GOT3 (cell line): ENCODE measurements at places on chromosomes 1 and 21.

DNA sequence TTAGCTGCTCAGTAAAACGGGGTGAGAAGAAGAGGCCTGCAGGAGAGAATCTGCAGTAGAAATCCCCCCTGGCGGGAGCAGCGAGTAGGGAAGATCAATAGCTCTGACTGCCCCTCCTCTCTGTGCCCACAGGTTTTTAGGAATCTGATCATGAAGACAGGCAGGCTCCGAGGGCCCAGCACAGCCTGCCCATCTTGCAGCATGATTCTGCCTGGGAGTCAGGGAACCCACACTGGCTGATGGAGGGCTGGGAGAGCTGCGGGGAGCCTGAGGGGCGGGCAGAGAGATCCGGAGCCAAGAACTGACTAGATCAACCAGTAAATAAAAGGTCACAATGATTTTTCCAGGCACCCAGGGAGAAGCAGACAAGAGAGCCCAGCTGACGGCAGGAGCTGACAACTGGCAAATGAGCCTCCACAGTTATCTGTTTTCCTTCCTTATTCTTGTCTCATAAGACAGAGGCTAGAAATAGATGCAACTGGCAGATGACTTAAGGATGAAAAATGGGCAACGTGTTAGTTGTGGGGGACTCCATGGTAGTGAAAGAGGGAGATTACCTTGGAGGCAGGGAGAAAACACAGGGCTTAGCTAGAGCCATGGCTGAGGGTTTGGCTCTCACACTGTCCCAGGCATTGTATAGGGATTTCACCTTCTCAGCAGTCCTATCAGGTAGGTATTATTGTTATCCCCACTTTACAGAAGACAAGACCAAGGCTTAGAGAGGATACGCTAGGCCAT lies 116.2 kb downstream of the PLXNA2 start:
- DNase-seq: no peak

DNA sequence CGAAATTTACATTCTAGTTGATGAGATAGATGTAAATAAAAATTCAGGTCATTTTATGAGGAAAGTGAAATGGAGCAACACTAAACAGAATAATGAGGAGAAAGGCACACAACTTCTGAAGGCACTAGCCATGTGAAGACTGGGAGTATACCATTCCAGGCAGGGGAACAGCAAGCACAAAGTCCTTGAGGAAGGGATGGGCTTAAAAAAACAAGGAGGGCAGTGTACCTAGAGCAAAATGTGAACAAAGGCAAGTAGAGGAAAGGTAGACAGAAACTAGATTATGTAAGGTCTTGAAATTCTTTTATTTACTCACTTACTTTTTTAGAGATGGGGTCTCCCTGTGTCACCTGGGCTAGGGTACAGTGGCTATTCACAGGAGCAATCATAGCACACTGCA lies 54.1 kb upstream of the LRIG2 start:
- no peak for DNase-seq

GRCh38 chr1:153968408-153968807 lies 706 bp downstream of the CREB3L4 start:
- DNase-seq: no peak

DNA sequence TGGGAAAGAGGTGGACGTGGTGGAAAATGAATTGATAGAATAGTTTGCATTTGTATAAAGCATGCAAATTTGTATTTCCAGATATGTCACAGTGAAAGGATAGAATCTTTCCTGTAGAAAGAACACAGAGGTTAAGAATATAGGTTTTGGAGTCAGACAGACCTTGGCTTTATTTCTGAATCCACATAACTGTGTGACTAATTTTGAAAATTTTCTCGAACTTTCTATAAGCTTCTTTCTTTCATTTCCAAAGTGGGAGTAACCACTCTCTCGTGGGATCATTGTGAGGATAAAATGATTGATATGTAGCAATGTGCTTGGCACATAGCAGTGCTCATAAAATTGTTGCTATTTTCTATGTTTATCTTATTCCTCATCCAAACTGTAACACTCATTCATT lies 108.8 kb downstream of the DISC1 start:
- DNase-seq: no peak

GRCh38 chr1:185157599-185158412 lies 839 bp downstream of the SWT1 start:
- DNase-seq: no peak

GRCh38 chr1:28139025-28139712 lies 37.3 kb downstream of the PTAFR start:
- DNase-seq: no peak

- DNase-seq: no peak
These were observed 107.4 kb upstream of the EDN2 start for GRCh38 chr1:41591891-41592290.

DNA sequence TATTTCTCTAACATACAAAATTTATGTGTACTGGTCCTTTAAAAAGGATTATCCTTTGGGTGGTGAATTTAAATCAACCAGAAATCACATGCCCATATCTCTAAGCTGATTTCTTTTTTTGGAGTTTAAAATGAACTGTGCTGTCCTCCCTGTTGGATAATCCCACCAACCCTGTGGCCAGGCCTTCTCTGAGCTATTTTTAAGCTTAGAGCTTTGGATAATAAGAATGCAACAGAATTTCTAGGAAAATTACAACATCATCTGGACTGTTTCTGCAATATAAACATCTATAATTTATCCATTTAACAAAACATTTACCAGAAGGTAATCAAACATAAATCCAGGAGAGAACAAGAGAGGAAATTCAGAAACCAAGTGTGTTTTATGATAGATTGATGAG lies 88.3 kb downstream of the LRRC40 start:
- DNase-seq: no peak

GRCh38 chr1:14852291-14852690 lies 253.8 kb downstream of the KAZN start:
- no peak for DNase-seq

- DNase-seq: no peak
These were observed 9.5 kb upstream of the ZBTB18 start for GRCh38 chr1:244041466-244042120.

DNA sequence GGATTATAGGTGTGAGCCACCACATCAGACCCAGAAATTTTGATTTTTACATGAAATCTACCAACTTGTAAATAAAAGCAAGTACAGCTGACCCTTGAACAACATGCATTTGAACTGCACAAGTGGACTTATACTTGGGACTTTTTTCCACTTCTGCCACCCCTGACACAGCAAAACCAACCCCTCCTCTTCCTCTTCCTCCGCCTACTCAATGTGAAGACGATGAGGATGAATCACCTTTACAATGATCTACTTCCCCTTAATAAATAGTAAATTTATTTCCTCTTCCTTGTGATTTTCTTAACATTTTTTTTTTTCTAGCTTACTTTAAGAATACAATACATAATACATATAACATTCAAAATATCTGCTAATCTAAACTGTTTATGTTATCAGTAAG lies 17.5 kb upstream of the YRDC start:
- no peak for DNase-seq

DNA sequence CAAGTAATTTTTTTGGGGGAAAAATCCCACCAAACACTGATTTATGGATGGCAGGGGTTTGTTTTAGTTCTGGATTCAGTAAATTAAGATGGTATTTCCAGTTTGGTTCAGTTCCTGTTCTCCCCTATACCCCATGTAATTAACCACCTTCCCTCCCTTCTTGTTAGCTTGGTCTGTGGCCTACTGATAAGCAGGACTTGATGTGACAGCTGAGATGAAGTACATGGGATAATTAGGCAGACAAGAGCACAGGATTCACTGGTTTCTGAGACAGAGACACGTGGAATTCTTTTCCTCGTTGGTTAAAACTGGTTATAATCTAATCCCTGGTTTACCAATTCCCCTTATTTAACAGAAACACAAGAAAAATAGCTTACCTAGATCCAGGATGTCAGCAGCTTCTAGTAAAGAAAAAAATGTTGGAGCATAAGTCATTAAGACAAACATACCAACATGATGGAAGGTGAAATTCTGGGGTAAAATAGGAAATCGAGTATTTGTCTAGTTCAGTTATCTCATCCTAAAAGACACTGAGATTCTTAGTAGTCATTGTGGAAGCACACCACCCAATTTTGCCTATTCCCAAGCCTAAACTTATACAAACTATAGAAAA lies 81.5 kb downstream of the SCMH1 start:
- DNase-seq: no peak

GRCh38 chr21:42735061-42735460 lies 81.6 kb downstream of the PDE9A start:
- DNase-seq: no peak

- DNase-seq: no peak
These were observed 20.1 kb downstream of the SLC1A7 start for GRCh38 chr1:53122201-53122885.

- no peak for DNase-seq
These were observed 31.2 kb upstream of the SYNC start for GRCh38 chr1:32733582-32734321.
